ENCODE measurements at places on chromosomes 7 and 10. TPM values are rescaled to one million over a fixed set of nuclear protein-coding genes. Genes with fewer than 3 reads are reported as not detected.

Gene STK31
- total RNA-seq, result not detected

DNA sequence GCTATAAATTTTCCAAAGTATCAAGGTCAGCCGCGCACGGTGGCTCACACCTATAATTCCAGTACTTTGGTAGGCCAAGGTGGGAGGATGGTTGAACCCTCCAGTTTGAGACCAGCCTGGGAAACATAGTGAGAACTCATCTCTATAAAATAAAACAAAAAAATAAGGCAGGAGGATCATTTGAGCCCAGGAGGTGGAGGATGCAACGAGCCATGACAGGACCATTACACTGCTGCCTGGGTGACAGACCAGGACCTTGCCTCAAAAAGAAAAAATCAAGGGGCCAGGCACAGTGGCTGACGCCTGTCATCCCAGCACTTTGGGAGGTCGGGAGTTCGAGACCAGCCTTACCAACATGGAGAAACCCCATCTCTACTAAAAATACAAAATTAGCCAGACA lies 60.3 kb downstream of the ABI1 start:
- DNase-seq, result no peak

Gene PTER
- not detected for total RNA-seq

GRCh38 chr7:31078363-31078990 lies 26.4 kb downstream of the ADCYAP1R1 start:
- DNase-seq, result no peak

Gene AASS
- total RNA-seq, result 2.4 TPM

GRCh38 chr7:68744036-68744435 lies 854.2 kb upstream of the AUTS2 start:
- DNase-seq, result no peak

Gene CEP55
- total RNA-seq, result 87.9 TPM

Gene AKR1C8
- total RNA-seq, result not detected

- no peak for DNase-seq
These were observed 228.5 kb downstream of the SORCS1 start for GRCh38 chr10:106935978-106936451.

- DNase-seq, result no peak
These were observed 78.6 kb downstream of the NRF1 start for GRCh38 chr7:129689995-129690581.
